Activated CD8-positive, alpha-beta T cell treated with anti-CD3 and anti-CD28 coated beads for 36 hours (primary cell): ENCODE measurements at places on chromosomes 5 and 9.

DNA sequence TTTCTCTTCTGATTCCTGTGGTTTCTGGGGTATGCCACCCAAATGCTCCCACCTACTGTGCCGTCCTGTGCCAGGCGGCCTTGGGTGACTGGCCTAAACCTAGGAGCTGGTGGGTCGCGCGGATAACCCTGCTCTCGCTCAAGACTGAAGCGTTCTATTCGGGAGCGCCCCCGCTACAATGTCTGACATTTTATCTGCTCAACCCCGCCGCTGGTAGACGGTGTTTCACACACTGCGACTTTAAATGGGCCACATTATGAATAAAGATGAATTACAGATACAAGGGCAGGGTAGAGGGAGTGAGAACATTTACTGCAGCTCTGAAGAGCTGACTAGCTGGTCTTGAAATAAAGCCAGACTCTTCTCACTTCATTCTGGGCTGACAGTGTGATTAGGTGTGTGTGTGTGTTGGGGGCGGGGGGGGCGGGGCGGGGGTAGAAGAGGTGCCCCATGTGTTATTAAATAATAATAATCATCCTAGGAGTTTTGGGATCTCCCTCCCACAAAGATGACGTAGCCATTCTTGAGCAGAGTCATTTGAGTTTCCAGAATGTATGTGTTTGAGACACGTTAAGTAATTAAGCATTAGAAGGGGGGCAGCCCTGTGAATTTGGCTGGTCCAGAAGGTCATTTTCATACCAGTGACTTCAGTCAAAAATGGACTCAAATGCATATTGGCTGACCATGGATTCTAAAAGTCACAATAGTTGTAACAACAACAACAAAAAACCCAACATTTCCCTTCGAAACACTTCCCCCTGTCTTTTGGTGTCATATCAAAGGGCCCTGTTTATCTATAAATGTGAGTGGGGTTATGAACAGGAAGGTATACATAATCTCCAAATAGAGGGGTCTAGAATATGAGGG lies 1.0 kb upstream of the PTCH1 start:
- no peak for DNase-seq

- DNase-seq, result peak; percentile 66
These were observed 422.6 kb downstream of the EFNA5 start for GRCh38 chr5:107248066-107248695.

DNA sequence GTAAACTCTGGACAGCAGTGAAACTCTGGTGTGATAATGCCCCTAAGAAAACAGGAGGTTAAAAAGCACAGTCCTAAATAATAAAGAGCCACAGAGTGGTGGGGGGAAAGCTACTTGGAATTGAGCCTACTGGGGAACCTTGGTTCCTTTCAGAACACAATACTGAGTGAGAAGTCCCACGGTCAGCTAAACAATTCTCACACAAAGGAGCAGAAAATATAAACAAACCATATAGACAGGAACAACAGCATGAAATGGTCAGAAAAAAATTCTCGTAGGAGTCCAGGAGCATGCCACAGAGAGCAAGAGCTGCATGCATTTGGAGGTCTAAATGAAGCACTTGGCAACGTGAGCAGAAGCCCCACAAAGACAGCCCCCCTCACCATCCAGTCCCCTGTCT lies 56.0 kb downstream of the TEK start:
- DNase-seq, result no peak

DNA sequence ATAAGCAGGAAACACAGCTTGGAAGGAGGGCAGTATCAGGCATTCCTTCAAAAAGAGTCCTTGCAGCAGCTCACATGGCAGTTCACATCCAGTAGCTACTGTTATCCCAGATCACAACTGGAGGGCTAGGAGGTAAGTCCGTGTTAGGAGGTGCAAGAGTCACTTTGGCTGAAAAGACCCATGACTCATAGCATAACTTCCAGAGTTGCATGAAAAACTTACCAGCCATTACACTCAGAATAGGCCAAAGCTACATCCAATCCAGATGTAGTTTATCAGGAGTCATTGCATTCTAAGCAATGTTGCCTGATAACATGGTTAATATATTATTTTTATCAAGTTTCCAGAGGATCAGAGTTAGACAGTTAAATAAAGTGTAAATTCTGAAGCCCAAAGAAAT lies 1126.4 kb upstream of the SEMA6A start:
- no peak for DNase-seq

DNA sequence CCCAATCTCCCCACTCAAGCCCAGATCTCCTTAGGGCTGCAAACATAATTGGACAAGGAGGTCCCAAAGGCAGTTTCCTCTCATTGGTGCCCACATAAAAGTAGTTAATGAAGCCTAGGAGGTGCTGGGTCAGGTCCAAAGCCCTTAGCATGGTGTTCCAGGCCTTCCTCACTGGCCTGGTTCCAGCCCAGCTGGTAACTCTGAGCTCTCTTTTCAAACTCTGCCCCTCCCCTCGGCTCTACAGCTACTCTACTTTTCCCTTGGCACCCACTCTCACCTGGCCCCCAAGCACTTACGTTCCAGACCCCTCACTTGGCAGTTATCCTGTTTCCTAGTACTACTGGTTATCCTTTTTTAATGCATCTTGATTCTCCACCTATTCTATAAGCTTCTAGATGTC lies 9.9 kb downstream of the SEPTIN8 start:
- no peak for DNase-seq

GRCh38 chr5:42397267-42397666 lies 26.0 kb upstream of the GHR start:
- no peak for DNase-seq

GRCh38 chr5:69512740-69513260 lies 20.2 kb downstream of the OCLN start:
- DNase-seq, result no peak

- no peak for DNase-seq
These were observed 85.9 kb downstream of the GOLPH3 start for GRCh38 chr5:32088214-32088613.
